Heart right ventricle (tissue), 16 donors: ENCODE measurements at places on chromosomes 3 and 15. TPM values are rescaled to one million over a fixed set of nuclear protein-coding genes. Genes with fewer than 3 reads are reported as not detected.

The DTX3L gene
- total RNA-seq, result 9.0 TPM

DNA sequence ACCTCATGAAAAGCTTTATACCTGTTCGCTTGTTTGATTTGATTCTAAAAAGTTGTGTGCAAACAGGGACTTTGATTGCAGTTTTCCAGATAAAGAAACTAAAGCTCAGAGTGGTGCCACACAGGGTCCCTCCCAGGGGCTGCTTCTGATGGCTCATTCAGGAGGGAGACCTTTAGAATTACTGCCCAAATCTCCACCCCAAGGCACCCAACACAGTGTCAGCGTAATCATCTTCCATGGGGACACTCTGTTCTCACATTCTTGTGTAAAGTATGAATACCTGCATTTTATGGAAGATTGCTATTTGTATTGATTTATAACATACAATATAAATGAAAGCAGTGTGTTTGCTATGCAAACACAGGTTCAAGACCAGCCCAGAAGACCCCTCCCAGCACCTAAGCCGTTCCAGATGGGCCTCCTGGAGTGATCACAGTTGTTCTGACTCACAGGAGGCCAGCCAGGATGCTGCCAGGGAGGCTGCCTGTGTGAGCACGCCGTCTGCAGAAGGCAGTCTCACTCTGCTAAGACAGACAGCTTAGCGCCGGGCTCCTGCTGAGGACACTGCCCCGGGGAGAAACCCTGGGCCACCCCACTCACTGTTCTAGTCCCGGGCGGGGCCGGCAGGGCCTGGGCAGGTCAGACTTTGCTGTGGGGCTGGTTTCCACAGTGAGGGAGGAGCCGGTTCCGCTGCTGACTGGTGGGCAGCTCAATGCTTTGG is 185.6 kb downstream of the FAM43A start:
- H3K27ac ChIP-seq, result peak overlapping the region; percentile 80
- no peak for DNase-seq
- peaks cover 43% of the 10 kb centered on the region for H3K4me1 ChIP-seq

GRCh38 chr3:111859061-111859973 is at the start of gene PHLDB2:
Gene PHLDB2 (plus strand): TSS chr3:111859265. CDS start chr3:111884078, 24,813 bp downstream.
- DNase-seq, result peak; percentile 88
- H3K4me1 ChIP-seq, result peaks cover 31% of the 10 kb centered on the region
- H3K27ac ChIP-seq, result peak within 1 kb of the TSS; percentile 96

The SAXO2 gene
- 1.6 TPM for total RNA-seq

- H3K36me3 ChIP-seq, result peaks cover 2% of the 10 kb centered on the region
- peaks cover 57% of the 10 kb centered on the region for H3K4me1 ChIP-seq
- DNase-seq, result no peak
- no peak overlapping the region for H3K27ac ChIP-seq
- no peaks in the 10 kb centered on the region for H3K27me3 ChIP-seq
- H3K4me3 ChIP-seq, result no peak overlapping the region
These were observed 80.1 kb upstream of the HERC1 start for GRCh38 chr15:63913786-63914315.

DNA sequence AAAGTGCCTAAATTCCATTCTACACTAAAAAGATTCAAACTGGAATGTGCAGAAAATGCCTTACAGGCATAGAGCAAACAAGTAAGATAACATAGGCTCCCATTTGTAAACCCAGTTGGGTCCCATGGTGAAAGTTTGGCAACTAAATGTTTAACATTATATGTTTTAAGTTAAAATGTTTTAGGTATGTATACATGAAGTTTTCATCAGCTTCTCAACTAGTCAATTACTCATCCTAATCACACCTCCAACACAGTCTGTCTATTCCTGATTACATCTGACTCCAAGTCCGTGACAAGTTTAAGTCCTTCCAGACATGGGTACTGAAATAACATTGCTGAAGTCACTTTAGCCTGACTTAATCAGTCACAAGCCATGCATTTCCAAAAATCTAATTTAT is 25.0 kb downstream of the MYLK start:
- no peak overlapping the region for H3K27ac ChIP-seq
- no peaks in the 10 kb centered on the region for H3K36me3 ChIP-seq
- no peaks in the 10 kb centered on the region for H3K27me3 ChIP-seq
- no peak overlapping the region for H3K4me3 ChIP-seq
- no peak for DNase-seq
- H3K4me1 ChIP-seq, result no peaks in the 10 kb centered on the region

The PLA2G4E gene
- total RNA-seq, result not detected

DNA sequence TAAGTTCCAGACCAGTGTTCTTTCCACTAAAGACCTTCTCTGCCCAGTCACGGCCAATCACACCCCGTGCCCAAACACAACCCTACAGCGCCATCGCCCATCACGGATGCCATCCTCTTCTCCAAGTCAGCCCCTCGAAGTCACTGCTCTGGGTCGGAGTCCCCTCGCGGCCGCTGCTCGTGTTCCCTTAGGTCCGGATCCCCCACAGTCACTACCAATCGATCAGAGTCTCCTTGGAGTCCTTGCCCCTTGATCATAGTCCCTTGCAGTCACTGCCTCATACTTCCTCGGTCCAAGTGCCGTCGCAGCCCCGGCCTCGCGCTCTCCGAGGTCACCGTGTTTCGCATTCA is 461 bp downstream of the PCYT1A start:
- no peaks in the 10 kb centered on the region for H3K36me3 ChIP-seq
- H3K27me3 ChIP-seq, result no peaks in the 10 kb centered on the region
- H3K4me3 ChIP-seq, result peak overlapping the region; percentile 64
- H3K4me1 ChIP-seq, result peaks cover 53% of the 10 kb centered on the region

GRCh38 chr3:186821429-186822387 is 15.4 kb upstream of the RFC4 start:
- H3K27me3 ChIP-seq, result no peaks in the 10 kb centered on the region
- no peak for DNase-seq
- no peaks in the 10 kb centered on the region for H3K36me3 ChIP-seq
- H3K4me3 ChIP-seq, result no peak overlapping the region
- no peak overlapping the region for H3K27ac ChIP-seq

DNA sequence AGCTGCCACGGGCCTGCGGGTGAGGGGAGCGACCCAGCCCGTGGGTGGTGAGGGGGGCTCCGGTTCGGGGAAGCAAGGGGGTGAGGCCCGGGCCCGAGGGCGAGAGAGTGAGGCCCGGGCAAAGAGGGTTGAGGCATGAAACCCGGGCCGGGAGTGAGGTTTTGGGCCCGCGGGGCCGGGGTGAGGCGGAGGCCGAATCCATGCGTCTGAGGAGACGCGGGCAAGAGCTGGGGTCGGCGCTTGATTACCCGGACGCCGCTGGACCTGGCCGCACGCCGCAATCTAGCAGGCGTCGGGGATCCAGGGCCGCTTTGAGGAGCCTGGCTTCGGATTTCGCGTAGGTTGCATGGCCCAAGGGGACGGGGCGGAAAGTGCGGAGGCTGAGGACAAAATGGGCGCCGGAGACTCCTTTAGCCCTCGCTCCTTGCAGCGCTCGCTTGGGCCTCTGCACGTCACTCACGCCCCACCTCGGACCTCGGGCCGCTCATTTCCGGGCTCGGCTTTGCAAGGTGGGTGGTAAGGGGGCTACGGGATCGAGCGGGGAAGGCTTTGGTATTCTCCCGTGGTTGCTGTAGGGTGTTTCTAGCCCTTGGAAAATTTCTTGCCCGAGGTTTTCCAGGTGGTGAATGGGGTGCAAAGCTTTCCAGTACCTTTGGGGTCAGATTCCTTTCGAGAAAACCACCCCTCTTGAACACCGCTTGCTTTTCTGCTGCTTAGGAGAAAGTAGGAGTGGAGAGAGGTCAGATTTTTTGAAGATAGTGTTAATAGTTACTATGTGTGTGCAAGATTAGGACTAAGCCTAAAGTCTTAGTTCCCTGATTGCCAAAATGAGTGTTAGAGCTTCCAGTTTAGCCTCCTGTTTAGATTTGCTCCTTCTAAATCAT is 827 bp downstream of the SLC25A36 start:
- peaks cover 45% of the 10 kb centered on the region for H3K4me1 ChIP-seq
- DNase-seq, result peak; percentile 47
- H3K27me3 ChIP-seq, result no peaks in the 10 kb centered on the region
- peak overlapping the region; percentile 96 for H3K4me3 ChIP-seq
- peak overlapping the region; percentile 96 for H3K27ac ChIP-seq

DNA sequence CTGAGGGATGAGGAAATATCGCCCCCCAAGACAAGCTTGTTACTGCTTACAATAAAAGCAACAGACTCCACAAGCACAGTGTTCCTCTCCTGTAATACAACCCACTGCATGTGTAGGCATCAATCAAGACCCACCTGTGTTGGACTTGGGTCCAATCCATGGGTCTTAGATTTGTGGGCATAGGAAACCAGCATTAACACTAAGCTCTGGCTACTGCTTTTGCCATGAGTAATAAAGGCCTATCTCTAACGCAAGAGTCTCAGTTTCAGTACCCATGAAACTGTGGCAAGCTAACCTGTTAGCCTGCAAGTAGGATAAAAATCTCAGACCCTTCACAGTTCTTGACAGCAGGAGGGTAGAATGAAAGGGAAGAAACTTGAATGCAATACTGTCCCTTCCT is 5.2 kb upstream of the EIF1B start:
- peaks cover 5% of the 10 kb centered on the region for H3K4me1 ChIP-seq
- H3K4me3 ChIP-seq, result no peak overlapping the region
- H3K36me3 ChIP-seq, result no peaks in the 10 kb centered on the region
- H3K27me3 ChIP-seq, result no peaks in the 10 kb centered on the region
- DNase-seq, result no peak
- no peak overlapping the region for H3K27ac ChIP-seq

The TM4SF1 gene
- 128 TPM for total RNA-seq

- no peaks in the 10 kb centered on the region for H3K4me1 ChIP-seq
- DNase-seq, result no peak
- H3K4me3 ChIP-seq, result no peak overlapping the region
- H3K27me3 ChIP-seq, result no peaks in the 10 kb centered on the region
These were observed 49.2 kb downstream of the PIERCE2 start for GRCh38 chr15:55457401-55458022.

GRCh38 chr15:101050623-101051290 is 131.6 kb downstream of the LRRK1 start:
- peaks cover 35% of the 10 kb centered on the region for H3K36me3 ChIP-seq
- no peaks in the 10 kb centered on the region for H3K27me3 ChIP-seq
- no peak overlapping the region for H3K4me3 ChIP-seq
- no peak overlapping the region for H3K27ac ChIP-seq

DNA sequence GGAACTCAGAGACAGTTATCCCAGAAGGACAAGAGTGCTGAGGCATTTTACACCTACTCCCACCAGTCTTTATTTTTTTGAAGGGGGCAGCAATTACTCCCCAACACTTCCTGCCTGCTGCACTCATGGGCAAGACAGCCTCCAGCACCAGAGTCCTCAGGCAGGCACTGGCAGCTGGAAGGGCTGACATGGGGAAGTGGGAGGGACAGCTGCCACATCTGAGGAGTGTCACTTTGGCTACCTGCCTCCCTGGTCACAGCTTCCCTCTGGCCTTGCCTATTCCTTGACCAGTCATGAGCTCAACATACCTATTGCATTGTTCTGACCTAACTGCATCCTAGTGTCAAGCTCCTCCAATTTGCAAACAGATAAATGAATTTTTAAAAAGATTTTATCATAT is 10.2 kb upstream of the LACTB start:
- no peaks in the 10 kb centered on the region for H3K27me3 ChIP-seq
- no peaks in the 10 kb centered on the region for H3K4me1 ChIP-seq
- no peaks in the 10 kb centered on the region for H3K36me3 ChIP-seq
- DNase-seq, result no peak

The DPPA4 gene
- total RNA-seq, result not detected

The KIF15 gene
- 1.9 TPM for total RNA-seq

- no peak overlapping the region for H3K4me3 ChIP-seq
- no peaks in the 10 kb centered on the region for H3K27me3 ChIP-seq
- H3K36me3 ChIP-seq, result no peaks in the 10 kb centered on the region
- DNase-seq, result no peak
These were observed 96.1 kb downstream of the RSRC1 start for GRCh38 chr3:158205994-158206393.

GRCh38 chr3:88311826-88312225 is 162.1 kb downstream of the C3orf38 start:
- H3K36me3 ChIP-seq, result no peaks in the 10 kb centered on the region
- no peaks in the 10 kb centered on the region for H3K4me1 ChIP-seq
- H3K4me3 ChIP-seq, result no peak overlapping the region

The GOLGA8J gene
- total RNA-seq, result not detected

The CD200R1 gene
- total RNA-seq, result 0.38 TPM

DNA sequence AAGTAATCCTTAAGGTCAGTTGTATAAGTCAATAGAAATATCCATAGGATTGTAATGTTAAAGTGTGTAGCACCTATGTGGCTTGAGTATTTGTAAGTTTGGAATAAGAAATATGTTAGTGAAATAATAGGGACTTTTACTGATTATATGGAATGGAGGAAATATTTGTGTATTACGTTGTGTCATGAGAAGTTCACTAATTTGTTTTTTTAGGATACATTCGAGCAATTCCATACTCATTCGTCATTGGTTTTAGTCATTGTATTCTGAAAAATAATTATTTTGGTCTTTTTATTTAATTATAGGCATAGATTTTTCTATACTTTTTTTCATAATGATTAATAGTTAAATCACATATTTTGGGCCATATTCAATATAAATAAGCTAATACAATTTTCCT is 21.0 kb downstream of the MBNL1 start:
- no peaks in the 10 kb centered on the region for H3K27me3 ChIP-seq
- no peak for DNase-seq
- no peaks in the 10 kb centered on the region for H3K36me3 ChIP-seq

The ROBO1 gene
- total RNA-seq, result 6.1 TPM

GRCh38 chr3:187836823-187837770 is 91.8 kb upstream of the BCL6 start:
- no peak overlapping the region for H3K27ac ChIP-seq
- no peaks in the 10 kb centered on the region for H3K36me3 ChIP-seq
- no peak for DNase-seq
- H3K4me1 ChIP-seq, result no peaks in the 10 kb centered on the region

The CTXN2 gene
- not detected for total RNA-seq

The SEMA3G gene
- total RNA-seq, result 13.8 TPM

GRCh38 chr15:39852250-39852649 is 67.8 kb downstream of the GPR176 start:
- no peak overlapping the region for H3K4me3 ChIP-seq
- H3K36me3 ChIP-seq, result no peaks in the 10 kb centered on the region
- no peaks in the 10 kb centered on the region for H3K27me3 ChIP-seq

- no peak overlapping the region for H3K4me3 ChIP-seq
- DNase-seq, result no peak
- H3K36me3 ChIP-seq, result peaks cover 65% of the 10 kb centered on the region
- H3K27ac ChIP-seq, result no peak overlapping the region
These were observed 172.8 kb downstream of the PEAK1 start for GRCh38 chr15:77247116-77247515.

The HCLS1 gene
- 7.2 TPM for total RNA-seq

- H3K4me3 ChIP-seq, result no peak overlapping the region
- no peaks in the 10 kb centered on the region for H3K4me1 ChIP-seq
- H3K36me3 ChIP-seq, result no peaks in the 10 kb centered on the region
- DNase-seq, result no peak
These were observed 2.0 kb downstream of the SLC22A14 start for GRCh38 chr3:38283810-38284755.

The LNP1 gene
- total RNA-seq, result 5.3 TPM
